ENCODE measurements at places on chromosomes 16 and 17.
A peak's percentile ranks its signal among the peaks of the same experiment; 100 is the strongest.

DNA sequence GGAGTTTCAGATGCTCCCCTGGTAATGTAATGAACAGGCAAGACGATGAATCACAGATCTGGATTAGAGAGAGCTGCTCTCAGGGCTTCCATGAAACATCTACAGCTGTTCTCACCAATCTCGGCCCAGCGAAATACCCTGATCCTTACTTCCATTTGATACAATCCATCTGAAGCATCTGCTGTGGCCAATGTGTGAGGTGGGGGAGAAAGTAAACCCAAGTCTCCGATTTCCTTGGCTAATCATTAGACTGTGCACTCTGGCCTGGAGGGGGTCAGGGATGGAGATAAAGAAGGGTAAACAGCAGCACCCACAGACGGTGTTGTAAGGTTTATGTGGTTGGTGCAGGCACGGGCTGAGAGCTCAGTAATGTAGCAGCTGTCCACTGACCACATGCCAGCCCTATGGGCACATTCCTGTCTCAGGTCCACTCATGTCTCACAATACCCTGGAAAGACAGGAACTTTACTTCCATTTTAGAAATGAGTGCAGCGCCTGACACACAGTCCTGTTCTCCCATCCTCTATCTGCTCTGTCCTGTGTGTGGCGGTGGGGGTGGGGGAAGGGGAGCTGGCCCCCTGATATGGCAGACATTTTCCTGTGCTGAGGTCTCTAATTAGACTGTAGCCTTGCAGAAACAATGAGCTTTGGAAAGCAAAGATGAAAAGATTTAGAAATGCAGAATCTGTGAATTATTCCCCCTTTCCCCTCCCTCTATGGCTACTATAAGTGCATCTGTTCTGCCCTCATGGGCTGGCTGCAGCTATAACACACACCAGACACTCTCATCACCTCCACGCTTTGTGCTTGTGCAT is 48.3 kb upstream of the ERN1 start:
- DNase-seq, result no peak

DNA sequence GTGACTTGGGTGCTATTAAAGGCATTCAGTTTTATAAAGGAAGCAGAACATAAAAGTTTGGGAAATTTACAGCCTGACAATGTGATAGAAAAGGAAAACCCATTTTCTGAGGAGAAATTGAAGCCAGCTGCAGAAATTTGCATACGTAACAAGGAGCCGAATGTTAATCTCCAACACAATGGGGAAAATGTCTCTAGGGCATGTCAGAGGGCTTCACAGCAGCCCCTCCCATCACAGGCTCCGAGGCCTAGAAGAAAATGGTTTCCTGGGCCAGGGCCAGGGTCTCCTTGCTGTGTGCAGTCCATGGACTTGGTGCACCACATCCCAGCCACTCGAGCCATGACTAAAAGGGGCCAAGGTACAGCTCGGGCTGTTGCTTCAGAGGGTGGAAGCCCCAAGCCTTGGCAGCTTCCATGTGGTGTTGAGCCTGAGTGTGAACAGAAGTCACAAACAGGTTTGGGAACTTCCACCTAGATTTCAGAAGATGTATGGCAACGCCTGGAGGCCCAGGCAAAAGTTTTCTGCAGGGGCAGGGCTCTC is 23.9 kb upstream of the TOM1L1 start:
- DNase-seq, result no peak

GRCh38 chr17:228951-229708 is 47.7 kb upstream of the DOC2B start:
- DNase-seq, result no peak

- no peak for DNase-seq
Measured at GRCh38 chr16:51557670-51558069, 406.6 kb upstream of the SALL1 start.

GRCh38 chr16:27374804-27375425 is 27.1 kb upstream of the IL21R start:
- peak; percentile 36 for DNase-seq

DNA sequence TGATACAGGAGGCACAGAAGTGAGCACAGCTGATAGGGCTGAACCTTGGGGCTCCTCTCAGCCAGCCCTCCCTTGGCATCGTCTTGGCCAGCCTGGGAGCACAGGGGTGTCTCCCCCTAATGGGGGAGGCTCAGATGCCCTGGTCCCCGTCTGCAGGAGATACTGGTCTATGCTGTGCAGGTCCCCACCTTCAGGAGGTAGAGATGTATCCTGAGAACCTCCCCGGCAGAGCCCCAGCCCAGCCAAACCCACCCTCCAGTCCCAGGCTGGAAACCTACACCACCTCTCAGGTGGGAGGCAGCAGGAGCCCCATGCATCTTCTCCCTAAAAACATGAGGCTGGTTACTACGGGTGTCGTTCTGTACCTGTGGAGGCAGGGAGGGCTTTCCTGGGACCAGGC is 38.7 kb downstream of the ABCC6 start:
- DNase-seq, result no peak

DNA sequence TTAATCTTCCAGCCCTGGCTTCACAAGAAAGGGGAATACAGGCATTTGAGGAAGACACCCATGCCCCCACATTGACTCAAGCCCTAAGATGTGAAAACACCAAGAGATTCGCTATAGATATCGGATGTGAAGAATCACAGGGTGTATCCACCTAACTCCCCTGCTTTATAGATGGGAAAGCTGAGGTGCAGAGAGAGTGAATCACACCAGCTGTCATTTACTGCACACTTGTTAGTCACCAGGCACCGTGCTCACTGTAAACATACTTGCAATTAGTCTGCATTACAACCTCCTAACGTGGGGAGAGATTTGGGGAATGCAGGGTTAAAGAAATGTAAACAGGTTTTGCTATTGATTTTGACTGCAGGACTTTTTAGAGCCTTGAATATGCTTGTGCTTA is 325.5 kb downstream of the C16orf95 start:
- no peak for DNase-seq

GRCh38 chr16:56517206-56517605 is 2.6 kb downstream of the BBS2 start:
- no peak for DNase-seq

DNA sequence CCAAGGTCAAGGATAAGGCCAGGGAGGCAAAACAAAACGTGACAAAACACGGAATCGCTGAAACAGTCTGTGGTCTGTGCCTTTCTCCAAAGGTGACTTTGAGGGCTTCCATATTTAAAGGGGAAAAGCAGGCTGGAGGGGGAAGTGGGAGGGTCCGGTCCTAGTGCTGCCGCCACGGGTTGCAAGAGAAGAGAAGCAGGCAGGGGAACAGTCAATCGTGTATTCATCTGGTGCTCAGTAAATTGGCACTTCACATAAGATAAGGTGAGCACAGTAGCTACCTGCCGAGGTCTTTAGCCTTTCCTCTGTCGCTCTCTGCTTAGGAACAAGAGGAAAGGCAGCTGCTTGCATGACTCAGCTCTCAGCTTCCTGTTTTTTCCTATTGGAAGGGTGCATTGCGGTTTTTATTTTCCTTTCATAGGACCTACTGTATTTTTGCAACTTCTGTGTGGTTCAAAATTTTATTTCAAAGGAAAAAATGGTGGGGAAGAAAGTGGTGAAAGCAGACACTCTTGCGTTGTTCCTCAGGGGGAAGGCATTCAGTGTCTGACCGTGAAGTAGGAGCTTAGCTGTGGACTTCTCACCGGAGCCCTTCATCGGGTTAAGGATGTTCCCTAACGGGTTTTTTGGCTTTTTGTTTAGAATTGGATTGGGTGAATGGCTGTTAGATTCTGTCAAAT is 7.1 kb upstream of the LGALS3BP start:
- DNase-seq, result no peak

GRCh38 chr17:9346296-9346926 is 229.2 kb downstream of the STX8 start:
- DNase-seq, result no peak

DNA sequence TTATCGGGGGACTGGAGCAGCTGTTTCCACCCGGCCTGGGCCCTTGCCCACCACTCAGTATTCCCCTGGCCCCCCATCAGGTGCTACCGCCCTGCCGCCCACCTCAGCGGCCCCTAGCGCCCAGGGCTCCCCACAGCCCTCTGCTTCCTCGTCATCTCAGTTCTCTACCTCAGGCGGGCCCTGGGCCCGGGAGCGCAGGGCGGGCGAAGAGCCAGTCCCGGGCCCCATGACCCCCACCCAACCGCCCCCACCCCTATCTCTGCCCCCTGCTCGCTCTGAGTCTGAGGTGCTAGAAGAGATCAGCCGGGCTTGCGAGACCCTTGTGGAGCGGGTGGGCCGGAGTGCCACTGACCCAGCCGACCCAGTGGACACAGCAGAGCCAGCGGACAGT is 6.1 kb upstream of the TMEM88 start:
- DNase-seq, result no peak

DNA sequence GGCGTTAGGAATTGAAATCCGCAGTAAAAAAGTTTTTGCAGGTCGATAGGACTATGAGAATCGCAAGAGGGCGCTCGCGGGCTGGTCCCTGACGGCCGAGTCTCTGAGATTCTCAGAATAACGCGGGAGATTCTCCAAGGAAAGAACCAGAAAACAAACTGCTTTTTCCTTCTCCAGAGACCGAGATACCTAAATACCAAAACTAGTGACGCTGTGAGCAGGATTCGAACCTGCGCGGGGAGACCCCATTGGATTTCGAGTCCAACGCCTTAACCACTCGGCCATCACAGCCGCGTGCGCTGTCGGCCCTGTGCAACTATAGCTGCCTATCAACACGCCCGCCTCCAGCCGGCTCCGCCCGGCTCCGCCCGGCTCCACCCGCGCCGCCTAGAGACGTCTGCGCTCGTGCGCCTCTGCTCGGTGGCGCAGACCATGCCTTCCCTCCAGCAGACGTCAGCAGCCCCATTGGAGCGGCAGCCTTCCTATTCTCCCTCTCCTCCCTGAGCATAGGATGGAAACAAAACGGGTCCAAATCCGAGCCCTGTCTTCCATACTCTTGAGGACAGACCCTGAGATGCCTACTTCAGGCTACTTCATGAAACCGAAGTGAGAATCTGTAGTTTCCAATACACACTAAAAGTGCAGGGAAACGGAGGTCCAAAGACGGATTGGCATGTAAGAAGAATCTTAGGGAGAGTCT is 13.4 kb downstream of the PER1 start:
- DNase-seq, result peak; percentile 83

- no peak for DNase-seq
Measured at GRCh38 chr16:66477028-66477515, 50.0 kb downstream of the BEAN1 start.

- no peak for DNase-seq
Measured at GRCh38 chr17:49990921-49991320, 4.1 kb downstream of the DLX3 start.

GRCh38 chr17:62627904-62628633 is 599 bp downstream of the MRC2 start:
- no peak for DNase-seq

GRCh38 chr16:27253526-27253930 is 15.0 kb downstream of the NSMCE1 start:
- no peak for DNase-seq

DNA sequence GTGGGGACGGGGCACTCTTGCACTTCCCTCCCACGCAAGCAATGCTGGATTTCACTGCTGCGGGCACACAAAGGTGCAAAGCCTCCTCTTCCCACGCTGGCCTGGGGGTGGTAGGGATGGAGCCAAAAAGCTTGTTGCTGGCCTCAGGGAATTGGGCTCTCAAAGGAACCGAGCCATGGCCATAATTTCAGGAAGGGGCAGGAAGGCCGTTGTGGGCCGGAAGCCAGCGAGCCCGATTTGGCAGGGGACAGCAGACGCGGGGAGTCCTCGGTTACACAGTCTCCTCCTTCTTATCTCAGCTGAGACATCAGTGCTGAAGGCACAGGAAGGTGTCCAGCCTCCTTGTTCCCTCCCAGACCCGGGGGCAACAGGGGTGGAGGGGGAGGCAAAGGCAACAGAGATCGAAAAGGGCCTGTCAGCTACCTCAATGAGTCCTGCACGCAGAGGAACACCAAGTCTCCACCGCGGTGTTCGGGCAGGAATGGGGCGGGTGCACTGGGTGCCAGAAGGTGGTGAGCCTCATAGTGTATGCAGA is 59.5 kb downstream of the SLFN11 start:
- DNase-seq, result no peak

- DNase-seq, result no peak
Measured at GRCh38 chr17:74325743-74326379, at the start of gene KIF19. KIF19 (plus strand) TSS chr17:74326226; CDS start chr17:74326350, 124 bp downstream.

- DNase-seq, result no peak
Measured at GRCh38 chr16:64751906-64752305, 370.0 kb downstream of the CDH11 start.

GRCh38 chr16:77548151-77548550 is 113.3 kb upstream of the ADAMTS18 start:
- no peak for DNase-seq

- no peak for DNase-seq
Measured at GRCh38 chr16:81478876-81479511, 34.4 kb downstream of the CMIP start.

- no peak for DNase-seq
Measured at GRCh38 chr17:57086069-57086930, 1.3 kb downstream of the AKAP1 start.

GRCh38 chr17:44111777-44112176 is 11.7 kb downstream of the HDAC5 start:
- DNase-seq, result no peak

DNA sequence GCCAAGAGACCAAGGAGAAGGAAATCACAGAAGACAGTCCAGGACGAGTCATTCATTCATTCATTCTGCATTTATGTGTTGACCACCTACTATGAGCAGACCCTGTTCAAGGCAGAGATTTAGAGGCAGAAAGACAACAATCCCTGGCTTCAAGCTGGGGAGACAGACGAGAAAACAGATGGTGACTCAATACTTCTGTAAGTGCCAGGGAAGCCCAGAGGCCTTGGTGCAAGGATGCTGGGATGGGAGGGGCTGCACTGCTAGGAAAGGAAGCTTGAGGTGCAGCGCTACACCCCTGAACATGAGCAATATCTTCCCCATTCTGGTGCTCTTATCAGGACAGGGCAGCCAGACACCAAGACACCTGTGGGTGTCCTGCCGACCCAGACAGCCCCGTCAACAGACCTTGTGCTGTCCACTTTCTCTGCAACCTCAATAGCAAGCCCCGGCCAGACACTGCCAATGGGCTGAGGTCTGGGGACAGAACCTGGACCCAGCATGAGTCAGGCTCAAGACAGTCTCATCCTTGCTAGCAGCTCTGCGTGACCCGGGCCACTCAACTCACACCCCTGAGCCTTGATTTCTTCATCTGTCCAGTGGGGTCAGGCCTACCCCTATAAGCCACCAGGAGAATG is 163.5 kb downstream of the COPRS start:
- DNase-seq, result no peak

- DNase-seq, result no peak
Measured at GRCh38 chr16:73544826-73545225, 496.9 kb upstream of the ZFHX3 start.

GRCh38 chr16:2720064-2720457 is at the start of gene PRSS27:
PRSS27 (minus strand) TSS chr16:2720224; CDS start chr16:2720160, 64 bp downstream.
- DNase-seq, result no peak

- no peak for DNase-seq
Measured at GRCh38 chr17:4947411-4948165, 742 bp downstream of the PFN1 start.
